ENCODE measurements at places on chromosomes 7 and 10.

DNA sequence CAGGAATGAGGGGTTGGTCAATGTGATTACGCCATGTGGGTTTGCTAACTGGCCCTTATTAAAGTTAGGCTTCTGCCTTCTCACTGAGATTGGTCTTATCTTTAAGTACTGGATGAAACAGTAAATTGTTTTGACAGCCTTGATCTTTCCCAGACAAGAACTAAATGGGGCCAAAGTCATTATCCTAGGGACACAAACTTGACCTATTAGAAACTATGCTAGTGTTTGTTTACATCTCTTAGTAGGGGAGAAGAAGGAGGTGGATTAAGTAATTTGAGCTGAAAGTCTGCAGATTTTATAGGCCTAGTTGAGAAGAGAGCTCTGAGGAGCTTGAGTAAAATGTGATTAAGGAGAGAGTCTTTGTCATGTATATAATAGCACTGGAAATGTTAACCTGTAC is 386.9 kb downstream of the HTR7 start:
- DNase-seq = no peak

GRCh38 chr10:132884041-132884440 is 58.3 kb downstream of the CFAP46 start:
- DNase-seq = no peak

- DNase-seq = no peak
These were observed 84.2 kb upstream of the MKI67 start for GRCh38 chr10:128210215-128211063.

- no peak for DNase-seq
These were observed 111.2 kb downstream of the GALNT11 start for GRCh38 chr7:152136686-152137085.

- no peak for DNase-seq
These were observed 76.9 kb upstream of the CAV2 start for GRCh38 chr7:116422683-116423082.

DNA sequence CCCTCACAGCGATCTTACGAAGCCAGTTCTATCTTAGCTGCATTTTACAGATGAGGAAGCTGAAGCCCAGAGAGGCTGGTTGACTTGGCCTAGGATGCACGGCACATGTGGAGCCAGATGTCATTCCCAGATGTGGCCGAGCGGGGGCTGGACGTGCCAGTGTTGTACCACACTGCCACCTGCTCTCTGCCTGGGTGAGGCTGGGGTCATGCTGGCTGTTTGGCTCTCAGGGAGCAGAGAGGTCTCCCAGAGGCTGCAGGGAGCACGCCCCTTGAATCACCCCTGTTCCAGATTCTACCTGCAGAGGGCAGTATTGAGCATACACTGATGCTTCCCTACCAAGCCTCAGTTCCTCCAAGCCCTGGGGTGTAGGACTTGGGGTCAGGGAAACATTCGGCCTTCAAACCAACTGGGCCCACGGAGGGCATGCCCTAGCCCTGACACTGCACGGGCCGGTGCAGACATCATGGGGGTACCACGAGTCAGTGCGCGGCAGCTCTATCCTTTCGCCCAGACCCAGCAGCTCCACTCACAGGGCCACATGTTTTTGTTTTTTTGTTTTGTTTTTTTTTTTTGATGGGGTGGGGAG is 3.8 kb upstream of the GTF2IRD1 start:
- no peak for DNase-seq

DNA sequence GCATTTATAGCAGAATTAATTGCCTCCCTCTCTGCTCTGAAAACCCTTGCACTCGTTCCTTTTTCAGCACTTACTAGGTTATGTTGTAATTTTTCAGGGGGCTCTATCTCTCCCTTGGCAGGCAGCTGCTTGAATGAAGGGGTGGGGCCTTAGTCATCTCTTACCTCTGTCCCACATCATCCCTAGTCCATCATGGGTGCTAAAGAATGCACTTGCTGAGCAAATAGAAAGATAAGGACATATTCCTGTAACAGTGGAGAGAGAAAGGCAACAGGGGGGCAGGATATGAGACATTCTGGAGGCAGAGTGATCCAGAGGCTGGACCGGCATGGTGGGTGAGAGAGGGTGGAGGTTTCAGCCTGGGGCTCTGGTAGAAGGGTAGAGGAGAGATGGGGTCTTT is 60.0 kb downstream of the MINDY4 start:
- no peak for DNase-seq

DNA sequence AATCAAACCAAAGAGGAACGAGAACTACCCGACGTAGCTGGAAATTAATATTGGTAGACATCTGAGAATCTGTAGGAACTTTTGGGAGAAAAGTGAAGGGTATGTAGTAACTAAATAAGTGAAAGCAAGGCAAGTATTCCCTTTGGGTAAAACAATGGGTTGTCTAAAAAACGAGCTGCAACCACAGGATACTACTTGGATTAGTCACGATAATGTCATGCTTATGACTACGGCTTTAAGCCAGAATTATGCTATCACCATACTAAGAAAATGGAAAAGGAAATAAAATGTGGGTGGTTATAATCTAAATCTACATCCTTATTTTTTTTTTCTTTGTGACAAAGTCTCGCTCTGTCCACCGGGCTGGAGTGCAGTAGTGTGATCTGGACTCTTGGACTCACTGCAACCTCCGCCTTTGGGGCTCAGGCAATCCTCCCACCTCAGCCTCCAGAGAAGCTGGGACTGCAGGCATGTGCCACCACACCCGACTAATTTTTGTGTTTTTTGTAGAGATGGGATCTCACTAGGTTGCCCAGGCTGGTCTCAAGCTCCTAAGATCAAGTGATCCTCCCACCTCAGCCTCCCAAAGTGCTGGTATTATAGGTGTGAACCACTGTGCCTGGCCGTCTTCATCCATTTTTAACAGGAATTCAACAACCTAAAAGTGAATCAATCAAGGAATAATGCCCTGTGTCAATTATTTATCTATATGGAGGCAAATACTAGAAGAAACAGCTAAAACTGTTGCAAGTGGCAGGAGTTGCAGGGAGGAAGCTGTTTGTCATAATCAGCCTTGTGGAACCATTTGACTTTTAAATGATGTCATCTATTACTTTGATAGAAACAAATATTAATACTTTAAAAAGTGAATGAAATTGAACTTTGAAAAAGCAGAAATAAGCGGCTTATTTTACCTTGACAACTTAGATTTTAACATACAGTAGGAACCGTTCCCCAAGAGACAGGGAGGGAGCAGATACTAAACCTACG is 189.3 kb downstream of the PRPF18 start:
- no peak for DNase-seq

DNA sequence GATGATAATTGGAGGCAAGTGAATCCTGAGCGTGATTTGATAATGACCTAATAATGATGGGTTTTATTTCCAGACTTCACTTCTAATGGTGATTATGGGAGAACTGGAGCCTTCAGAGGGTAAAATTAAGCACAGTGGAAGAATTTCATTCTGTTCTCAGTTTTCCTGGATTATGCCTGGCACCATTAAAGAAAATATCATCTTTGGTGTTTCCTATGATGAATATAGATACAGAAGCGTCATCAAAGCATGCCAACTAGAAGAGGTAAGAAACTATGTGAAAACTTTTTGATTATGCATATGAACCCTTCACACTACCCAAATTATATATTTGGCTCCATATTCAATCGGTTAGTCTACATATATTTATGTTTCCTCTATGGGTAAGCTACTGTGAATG is 79.6 kb downstream of the CFTR start:
- DNase-seq = no peak

- no peak for DNase-seq
These were observed 37.6 kb downstream of the SLC37A3 start for GRCh38 chr7:140360697-140361229.

GRCh38 chr10:63698787-63699150 is 177.6 kb downstream of the REEP3 start:
- no peak for DNase-seq

DNA sequence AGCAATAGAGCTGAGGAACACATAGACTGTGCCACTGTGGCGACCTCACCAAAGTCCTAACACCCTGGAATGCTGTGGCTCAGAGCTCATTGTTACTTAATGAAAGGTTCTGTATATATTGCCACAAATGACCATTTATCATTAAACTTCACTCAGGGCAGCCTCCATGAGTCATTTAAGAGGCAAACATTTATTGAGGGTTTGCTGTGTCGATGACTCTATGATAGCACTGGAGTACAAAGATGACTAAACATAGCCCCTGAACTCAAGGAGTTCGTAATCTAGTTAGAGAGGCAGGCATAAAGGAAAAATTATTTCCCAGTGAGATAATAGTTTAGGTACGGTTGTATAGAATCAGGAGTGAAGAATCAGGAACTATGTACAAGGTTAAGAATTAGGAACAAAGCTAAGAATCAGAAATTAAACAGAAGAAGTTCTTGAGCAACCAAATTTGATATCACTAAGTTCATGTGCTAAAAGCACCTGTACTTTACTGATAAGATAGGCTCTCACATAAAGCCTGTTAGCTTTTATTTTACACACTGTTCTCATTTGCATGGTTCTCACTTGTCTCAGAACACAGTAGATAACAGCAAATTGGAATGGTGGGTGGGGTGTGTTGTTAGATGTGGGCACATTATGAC is 7.9 kb downstream of the ENTPD7 start:
- DNase-seq = no peak

DNA sequence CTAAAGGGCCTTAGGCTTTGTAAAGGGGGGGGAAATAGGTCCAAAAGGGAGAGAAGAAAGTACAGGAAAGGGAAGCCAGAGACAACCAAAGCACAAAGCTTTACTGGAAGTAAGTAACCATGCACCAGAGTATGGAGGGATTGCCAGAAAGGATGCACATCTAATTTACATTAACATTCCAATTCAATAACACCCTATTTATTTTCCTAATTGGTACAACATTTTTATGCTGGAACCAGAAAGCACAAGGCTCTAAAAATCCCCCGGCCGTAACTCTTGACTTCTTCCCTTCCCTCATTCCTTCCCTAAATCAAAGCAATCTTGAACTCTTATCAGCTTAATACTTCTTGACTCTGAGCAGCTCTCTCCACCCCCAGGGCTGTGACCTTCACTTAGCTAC is 400.0 kb upstream of the CELF2 start:
- DNase-seq = no peak

DNA sequence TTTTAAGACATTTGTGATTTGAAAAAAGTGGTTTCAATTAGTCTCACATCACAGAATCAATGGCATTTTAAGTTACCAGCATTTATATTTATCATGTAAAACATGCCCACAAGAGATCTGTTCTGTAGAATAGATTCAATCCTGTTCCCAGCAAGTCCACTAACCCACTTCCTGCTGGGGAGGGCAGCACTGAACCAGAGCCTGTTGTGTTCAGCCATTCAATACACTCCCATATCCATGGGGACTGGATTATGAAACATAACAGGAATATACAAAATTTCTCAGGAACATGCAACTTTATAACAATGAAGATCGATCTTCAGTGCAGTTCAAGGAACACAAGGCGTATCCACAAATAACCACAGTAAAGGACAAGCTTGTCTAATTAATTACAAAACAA is 24.4 kb upstream of the ANK3 start:
- no peak for DNase-seq

DNA sequence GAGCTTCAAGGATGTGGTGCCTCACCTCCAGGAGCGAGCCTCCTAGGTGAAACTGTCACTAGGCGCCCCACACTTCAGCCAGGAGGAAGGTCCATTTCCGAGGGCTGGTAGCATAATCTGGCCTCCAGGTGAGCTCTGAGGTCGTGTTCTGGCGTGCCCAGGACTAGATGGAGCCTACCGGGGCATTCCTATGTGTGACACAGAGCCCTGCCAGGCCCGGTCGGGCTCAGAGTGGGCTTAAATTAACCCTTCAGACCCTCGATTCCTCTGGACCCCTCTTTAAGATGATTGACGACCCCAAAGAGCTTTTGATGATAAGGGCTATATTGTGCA is 233.1 kb downstream of the EBF3 start:
- no peak for DNase-seq

GRCh38 chr10:12768156-12769100 is 233.1 kb downstream of the CCDC3 start:
- DNase-seq = no peak

- no peak for DNase-seq
These were observed 404.2 kb downstream of the THSD7A start for GRCh38 chr7:11427686-11428273.

DNA sequence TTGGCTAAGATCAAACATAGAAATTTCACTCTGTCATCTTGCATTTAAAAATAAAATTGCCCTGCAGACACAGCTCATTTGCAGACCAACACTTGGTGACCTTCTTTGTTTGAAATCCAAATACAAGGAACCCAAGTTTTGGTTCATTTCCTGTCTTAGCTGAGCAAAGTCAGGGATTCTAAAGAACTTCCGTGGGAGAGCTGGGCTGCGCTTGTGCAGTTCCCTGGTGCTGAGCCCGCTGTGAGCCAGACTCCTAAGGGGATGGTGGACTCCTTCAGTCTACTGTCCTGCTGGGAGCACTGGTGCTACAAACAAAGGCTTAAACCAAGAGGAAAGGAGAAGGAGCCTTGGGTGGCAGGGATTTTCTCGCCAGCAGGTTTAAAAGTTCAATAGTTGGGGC is 60.0 kb downstream of the MYOF start:
- DNase-seq = no peak

DNA sequence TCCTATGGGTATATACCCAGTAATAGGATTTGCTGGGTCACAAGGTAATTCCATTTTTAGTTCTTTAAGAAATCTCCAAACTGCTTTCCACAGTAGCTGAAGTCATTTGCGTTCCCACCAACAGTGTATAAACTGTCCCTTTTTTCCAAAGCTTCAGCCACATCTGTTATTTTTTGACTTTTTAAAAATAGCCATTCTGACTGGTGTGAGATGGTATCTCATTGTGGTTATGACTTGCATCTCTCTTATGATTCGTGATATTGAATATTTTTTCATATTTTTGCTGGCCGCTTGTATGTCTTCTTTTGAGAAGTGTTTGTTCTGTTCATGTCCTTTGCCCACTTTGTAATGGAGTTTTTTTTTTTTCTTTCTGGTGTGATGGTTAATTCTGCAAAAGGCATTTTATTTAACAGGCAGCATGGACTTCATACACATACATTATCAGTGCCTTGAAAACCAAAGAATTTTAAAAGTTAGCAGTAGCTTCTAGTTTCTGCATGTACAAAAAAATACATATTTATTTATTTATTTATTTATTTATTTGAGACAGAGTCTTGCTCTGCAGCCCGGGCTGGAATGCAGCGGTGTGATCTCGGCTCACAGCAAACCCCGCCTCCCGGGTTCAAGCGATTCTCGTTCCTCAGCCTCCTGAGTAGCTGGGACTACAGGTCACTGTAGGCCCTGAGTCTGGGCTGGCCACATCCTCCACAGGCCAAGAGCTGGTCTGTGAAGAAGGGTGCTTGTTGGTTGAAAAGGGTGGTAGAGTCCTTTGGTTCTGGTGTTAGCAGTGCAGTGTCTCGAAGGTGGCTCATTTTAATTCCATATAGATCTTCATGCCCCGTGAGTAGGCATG is 32.3 kb downstream of the AGR3 start:
- no peak for DNase-seq

GRCh38 chr7:130216025-130216424 is 8.4 kb downstream of the SSMEM1 start:
- no peak for DNase-seq

Data from SIG-M5 (cell line).